ENCODE measurements at places on chromosomes 2 and 18.

GRCh38 chr2:11534071-11534745, 363 bp downstream of the GREB1 start:
- no peak for DNase-seq

GRCh38 chr2:112153179-112153490, 14.9 kb downstream of the FBLN7 start:
- DNase-seq, result no peak

DNA sequence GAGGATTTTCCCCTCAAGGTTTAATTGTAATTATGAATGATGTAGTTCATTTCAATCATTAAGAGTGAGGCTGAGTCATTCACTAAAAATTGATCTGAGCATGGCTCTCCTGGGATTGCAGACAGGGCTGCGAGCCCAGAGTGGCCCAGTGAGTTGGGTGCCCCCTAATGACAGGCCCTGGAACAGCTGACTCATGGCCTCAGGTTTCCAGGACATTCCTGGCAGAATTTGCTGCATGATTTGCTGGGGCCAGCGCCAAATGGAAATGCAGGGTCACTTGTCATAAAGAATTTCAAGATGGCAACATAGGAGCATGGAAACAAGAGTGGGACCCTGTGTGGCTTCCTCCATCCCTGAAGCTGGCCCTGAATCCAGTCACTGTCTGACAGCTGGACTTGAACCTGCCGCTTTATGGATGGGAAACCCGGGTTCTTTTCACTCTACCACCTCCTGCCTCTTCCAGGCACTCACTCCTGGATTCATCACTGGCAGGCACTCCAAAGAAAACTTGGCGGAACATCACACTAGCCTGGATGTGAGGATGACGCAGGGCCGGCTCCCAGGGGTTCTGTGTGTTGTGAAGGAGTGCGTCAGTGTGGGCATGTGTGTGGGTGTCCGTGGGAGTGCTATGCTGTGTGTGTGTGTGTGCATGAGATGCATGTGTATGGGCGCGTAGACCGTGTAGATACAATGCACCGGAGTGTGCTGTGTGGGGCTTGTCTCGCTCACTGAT, 15.2 kb downstream of the OTOF start:
- no peak for DNase-seq

GRCh38 chr2:27123302-27124150, at the start of gene ABHD1:
Gene ABHD1, plus strand, starts transcription at chr2:27123815. Its CDS starts 134 bp downstream, at chr2:27123949.
- peak; percentile 28 for DNase-seq

GRCh38 chr2:218897394-218898108, 16.9 kb downstream of the WNT10A start:
- no peak for DNase-seq

- DNase-seq, result no peak
Measured at GRCh38 chr2:176193048-176193447, 4.6 kb downstream of the HOXD1 start.

- DNase-seq, result no peak
Measured at GRCh38 chr18:10094154-10094553, 180.3 kb downstream of the VAPA start.

DNA sequence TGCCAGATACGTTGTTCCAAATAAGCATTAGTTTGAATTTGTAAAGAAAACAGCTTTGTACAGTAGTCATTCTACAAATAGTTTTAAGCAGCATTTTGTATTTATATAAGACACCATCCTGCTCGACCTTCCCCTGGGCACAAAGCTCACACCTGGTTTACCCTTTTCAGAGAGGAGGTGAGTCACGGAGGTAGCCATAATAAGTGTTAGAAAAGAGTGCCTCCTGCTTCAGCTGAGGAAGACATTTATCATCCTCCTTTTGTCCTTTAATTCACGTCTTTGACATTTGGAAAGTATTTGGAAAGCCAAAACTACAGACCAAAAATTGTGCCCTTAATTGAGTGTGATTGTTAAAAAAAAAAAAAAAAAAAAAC, 6.8 kb downstream of the RAB12 start:
- DNase-seq, result no peak

DNA sequence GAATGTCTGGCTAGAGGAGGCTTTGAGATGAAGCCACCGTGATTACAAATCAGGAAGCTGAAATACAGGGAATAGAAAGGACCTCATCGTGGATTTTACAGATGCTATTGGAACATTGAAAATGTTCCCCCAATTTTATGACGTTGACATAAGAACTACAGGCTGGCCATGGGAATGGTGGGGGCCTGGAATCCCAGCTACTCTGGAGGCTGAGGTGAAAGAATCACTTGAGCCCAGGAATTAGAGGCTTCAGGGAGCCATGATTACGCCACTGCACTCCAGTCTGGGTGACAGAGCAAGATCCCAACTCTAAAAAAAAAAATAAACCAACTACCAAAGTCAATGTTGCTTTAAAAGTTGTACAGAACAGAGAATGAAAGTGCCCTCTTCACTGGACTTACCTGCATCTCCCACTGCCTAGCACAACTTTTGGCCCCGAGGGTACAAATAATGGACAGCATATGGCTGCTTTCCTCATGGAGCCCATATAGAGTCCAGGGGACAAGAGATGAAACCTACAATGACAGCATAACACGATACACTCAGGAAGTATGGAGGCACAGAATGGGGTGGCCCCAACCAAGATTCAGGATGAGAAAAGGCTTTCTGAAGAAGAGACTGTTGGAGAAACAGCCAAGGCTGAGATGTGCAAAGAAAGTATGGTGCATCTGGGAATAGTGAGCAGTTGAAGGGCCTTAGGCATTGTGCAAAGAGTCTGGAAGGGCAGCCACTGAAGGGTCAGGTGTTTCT, 254.8 kb downstream of the MYCN start:
- DNase-seq, result no peak

- DNase-seq, result no peak
Measured at GRCh38 chr2:2913601-2914120, 464.0 kb downstream of the EIPR1 start.

DNA sequence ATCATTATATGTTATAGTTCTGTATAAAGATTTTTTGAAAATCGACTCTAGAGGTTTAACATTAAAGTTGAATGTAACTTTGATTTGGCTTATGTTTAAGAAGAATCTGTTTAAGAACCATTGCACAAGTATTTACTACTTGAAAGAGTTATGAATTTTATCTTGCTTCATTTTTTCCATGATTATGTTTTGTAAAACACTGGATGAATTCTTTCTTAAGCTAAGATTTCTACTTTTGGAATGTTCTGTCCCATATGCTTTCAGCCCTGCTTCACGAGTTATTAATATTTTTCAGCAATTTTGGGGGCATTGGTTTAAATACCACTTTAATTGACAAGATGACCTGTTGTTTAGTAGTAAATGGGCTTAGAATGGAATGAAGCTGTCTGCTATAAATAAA, 56.7 kb upstream of the STON1 start:
- DNase-seq, result no peak

DNA sequence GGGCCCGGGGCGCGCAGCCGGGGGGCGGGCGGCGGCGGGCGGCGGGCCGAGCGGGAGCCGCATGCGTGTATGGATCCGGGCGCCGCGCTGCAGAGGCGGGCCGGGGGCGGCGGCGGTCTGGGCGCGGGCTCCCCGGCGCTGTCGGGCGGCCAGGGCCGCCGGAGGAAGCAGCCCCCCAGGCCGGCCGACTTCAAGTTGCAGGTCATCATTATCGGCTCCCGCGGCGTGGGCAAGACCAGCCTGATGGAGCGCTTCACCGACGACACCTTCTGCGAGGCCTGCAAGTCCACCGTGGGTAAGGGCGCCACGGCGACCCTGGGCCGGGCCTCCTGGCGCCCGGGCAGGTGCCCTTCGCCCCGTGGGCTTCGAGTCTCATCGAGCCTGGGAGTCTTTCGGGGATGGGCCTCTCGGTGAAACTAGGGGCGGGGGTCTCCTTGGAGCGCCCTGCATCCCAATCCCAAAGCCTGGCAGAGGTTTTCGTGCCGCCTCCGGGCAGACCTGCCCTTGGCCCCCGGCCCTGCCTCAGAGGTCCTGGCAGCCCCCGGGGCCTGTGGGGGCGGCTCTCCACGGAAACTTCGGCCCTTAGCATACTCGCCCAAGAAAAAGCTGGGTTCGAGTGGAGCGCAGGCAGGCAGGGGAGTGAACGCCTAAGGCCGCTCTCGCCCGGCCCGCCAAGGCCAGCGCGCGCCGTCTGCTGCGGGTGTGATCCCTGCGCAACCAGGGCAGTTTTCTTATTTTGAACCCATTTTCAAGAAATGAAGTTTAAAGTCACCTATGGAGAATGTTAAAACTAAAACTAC, 622 bp downstream of the RAB12 start:
- no peak for DNase-seq

- no peak for DNase-seq
Measured at GRCh38 chr2:230711224-230711623, 1.4 kb upstream of the CAB39 start.

- DNase-seq, result no peak
Measured at GRCh38 chr18:70228536-70228935, 23.0 kb upstream of the RTTN start.

- DNase-seq, result no peak
Measured at GRCh38 chr2:241888641-241889040, 19.1 kb downstream of the RTP5 start.

DNA sequence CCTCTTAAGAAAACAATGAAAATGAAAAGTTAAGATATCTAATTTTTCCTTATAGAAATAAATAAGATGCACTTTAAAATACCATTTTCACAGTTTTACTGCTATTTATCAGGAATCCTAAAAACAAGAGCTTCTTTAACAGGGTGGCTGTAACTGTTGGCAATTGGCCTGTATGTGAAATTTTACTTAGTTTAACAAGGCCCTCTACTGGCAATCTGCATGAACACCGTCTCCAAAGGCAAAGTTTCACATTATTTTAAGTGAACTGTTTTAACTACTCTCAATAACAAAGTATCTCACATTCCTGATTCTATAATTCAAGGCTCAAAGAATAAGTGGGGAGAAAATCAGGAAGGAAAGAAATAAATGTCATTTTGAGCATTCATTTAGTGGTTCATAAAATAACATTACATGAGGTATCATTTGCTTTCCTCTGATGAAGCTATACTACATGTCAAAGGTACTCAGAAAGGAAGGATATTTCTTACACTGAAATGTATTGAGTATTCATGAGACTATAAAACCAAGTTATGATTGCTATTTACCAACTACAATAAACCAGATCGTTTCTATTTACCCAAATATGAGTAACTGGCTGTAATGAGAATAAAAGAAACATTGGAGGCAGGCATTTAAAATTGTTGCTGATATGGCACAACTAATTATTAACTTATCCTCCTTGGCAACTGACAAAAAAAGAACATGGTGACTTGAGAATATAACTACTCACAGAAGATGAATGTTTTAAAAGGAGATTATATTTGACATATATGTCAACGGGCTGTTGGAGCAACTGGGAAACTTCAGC, 7.0 kb downstream of the NCKAP5 start:
- no peak for DNase-seq

- no peak for DNase-seq
Measured at GRCh38 chr2:1777781-1778180, 33.5 kb upstream of the PXDN start.

DNA sequence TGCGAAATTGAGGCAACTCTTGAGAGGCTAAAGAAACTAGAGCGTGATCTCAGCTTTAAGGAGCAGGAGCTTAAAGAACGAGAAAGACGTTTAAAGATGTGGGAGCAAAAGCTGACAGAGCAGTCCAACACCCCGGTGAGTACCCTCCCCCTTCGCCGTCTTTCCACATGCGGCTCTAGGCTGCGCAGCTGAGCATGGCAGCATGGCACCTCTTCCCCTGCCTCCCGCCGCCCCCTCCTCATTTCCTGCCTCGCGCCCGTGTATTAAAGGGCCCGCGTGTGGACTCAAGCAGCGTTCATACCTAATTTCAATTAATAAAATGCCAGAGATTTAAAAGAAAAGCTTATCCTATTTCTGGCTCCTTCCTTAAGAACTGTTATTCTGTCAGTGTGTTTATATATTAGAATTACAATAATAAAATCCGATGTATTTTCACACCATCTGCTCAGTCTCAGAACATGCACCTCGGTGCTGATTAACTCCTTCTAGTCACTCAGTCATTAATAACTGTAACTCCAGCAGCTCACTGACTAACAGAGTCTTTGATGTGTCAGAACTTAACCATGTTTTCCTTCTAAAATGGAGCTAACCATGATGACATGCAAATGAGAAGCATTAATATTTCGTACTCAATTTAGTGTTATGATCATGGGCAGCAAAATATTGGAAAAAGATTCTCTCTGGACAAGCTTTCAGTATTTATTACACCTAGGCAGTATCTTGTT, 137.4 kb upstream of the CDCA7 start:
- DNase-seq, result no peak

- peak; percentile 8 for DNase-seq
Measured at GRCh38 chr18:32093102-32093511, 1.4 kb downstream of the RNF138 start.

All from activated CD8-positive, alpha-beta memory T cell treated with anti-CD3 and anti-CD28 coated beads for 4 hours (primary cell).